A172 (cell line): ENCODE measurements at places on chromosomes 12 and 14. TPM values are rescaled to one million over a fixed set of nuclear protein-coding genes. Genes with fewer than 3 reads are reported as not detected.

DNA sequence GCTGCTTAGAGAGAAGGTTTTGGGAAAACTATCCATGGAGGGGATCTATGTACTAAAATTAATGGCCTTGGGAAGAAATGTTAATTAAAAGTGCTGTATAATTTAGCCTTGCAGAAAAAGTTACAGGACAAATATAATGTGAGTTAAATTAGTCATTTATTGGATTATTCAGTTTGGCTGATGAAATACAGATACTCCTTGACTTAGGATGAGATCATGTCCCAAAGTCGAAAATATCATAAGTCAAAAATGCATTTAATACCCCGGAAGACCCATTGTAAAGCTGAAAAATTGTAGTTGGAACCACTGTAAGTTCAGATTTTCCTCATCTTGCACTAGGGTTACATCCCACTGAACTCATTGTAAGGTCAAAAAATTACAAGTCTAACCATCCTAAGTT, 9.7 kb downstream of the RTRAF start:
- DNase-seq, result no peak

DNA sequence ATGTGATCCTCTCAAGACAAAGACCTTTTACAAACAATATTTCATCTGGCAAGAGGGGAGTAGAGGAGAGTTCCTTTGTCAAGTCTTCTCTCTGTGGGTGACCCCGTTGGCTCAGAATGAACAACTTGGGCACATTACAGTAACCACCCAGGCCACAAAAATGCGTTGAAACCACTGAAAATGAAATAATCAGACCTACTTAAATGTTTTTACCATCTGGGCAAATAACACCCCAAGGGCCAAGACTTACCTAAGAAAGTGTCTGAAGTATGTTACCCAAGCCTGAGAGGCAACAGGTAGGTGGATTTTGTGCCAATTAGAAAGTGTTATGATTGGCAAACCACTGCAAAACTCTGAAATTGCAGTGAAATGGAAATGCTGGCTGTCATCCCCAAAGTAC, 1.3 kb downstream of the TC2N start:
- DNase-seq, result peak; percentile 13

GRCh38 chr14:37726708-37727107, 131.3 kb downstream of the TTC6 start:
- DNase-seq, result no peak

Gene AHNAK2
- 162 and 191 TPM in 2 replicates for total RNA-seq

Gene PLEKHD1
- not detected in 2 replicates for total RNA-seq

Gene KLRG1
- total RNA-seq, result not detected in 2 replicates
